ENCODE measurements at places on chromosomes 11 and 22. TPM values are rescaled to one million over a fixed set of nuclear protein-coding genes. Genes with fewer than 3 reads are reported as not detected.

The NAALADL1 gene
- total RNA-seq, result 8.5 TPM

The NELL1 gene
- total RNA-seq, result not detected

- DNase-seq, result no peak
Measured at GRCh38 chr22:34943830-34944229, 122.1 kb upstream of the ISX start.

The OR2AG2 gene
- not detected for total RNA-seq

- DNase-seq, result no peak
Measured at GRCh38 chr11:63371396-63371795, 1.8 kb downstream of the SLC22A9 start.

GRCh38 chr22:30186510-30186909 lies 60.0 kb downstream of the LIF start:
- no peak for DNase-seq

DNA sequence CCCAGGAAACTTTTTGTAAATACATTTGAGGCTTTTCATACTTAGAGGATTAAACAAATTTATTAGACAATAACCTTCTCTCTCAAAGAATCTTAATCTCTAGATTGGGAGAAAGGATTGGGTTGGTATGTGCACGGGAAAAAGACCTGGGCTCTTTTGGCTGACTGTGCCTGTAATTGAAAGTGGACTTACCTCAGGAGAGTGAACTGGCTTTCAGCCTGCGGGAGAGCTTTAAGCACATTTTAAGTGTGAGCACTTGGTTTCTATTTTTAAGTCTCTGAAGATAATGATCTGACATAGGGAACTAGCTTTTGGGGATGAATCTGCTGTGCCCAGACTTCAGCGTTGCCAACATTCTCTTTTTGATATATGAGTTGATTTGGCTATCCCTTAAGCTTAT lies 35.8 kb downstream of the UVRAG start:
- no peak for DNase-seq

- DNase-seq, result no peak
Measured at GRCh38 chr11:57781529-57781943, 19.9 kb downstream of the CTNND1 start.

DNA sequence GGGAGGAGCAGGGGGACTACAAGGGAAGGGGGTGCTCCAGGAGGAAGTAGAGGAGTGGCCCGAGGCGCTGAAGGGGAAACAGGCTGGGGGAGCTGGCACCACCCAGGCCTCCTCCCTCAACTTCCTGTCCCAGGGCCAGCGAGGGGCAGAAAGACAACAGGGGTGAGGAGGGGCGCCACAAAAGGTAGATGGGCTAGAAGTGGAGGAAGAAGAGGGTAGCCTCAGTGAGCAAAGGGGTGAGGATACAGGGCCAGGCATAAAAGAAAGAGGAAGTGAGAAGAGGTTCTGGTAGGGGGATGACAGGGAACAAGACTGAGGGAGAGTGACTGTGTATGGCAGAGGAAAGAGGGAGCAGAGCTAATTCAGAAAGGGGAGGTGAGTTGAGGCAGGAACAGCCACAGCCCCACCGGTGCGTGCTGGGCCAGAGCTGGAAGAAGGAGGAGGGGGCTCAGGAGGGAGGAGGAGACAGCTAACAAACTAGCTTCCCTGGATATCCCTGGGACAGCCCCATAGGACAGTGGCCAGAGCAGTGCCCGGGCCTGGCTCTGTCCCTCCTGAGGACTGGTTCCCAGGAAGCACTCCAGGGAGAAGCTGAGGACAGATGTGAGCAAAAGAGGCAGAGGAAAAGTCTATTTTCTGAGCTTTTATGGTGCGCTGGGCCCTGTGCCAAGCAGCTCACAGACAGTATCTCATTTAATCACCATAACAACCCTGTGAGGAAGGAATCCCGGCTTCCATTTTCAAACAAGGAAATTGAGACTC lies 8.5 kb downstream of the DCHS1 start:
- DNase-seq, result peak; percentile 52

- no peak for DNase-seq
Measured at GRCh38 chr11:92632495-92632894, 337.0 kb upstream of the MTNR1B start.

DNA sequence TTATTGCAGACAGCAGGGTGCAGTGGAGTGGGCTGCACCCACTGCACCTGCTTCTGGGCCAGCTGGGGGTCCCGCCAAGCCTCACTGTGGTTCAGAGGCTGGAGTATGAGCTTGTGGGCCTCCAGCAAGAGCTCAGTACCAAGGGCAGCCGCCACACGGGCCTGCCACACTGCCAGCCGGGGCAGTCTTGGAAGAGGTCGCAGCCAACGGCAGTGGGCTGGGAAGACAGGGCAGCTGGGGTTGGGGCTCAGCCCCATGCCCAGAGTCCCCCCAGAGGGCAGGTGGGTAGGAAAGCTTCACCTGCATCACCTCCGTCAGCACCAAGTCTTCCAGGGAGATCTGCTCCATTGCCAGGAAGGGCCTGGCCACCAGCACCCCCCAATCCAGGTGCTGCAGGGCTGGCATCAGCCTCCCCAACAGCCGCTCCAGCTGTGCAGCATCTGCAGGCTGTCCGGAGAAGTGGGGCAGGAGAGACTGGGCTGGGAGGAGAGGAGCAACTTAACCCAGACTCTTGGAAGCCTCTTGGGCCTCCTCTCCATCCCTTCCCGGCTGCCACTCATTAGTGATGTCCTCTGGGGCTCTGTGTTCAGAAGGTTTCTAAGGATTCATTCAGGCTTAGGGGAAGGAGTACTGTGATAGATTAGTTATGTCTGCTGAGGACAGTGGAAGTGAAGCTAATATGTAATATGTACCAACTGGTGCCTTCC lies 1.1 kb upstream of the GSTT4 start:
- DNase-seq, result no peak

DNA sequence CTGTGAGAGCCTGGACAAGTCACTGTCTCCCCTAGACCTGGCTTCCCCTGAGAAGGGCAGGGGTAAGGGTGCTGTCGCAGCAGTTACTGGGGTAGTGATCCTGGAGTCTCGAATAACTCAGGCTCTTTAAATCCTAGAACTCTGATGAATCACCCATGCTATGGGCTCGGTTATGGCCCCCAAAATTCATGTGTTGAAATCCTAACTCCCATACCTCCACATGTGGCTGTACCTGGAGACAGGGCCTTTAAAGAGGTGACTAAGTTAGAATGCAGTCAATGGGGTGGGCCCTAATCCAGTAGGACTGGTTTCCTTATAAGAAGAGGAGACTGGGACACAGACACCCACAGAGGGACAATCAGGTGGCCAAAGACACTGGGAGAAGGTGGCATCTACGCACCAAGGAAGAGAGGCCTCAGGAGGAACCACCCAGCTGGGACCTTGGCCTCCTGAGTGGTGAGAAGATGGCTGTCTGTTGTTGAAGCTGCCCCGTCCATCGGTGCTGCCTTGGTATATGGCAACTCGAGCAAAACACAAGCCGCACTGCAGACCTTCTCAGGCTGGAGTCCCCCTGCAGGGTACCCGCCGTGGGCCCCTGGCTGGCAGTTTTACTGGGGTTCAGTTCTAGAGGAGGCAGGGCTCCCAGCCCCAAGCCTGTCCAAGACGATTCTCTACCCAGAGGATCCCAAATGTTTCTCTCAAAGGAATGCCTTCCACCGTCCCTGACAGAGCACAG lies 48.8 kb upstream of the SHISAL1 start:
- no peak for DNase-seq

GRCh38 chr11:9739123-9739900 lies 75.4 kb downstream of the SWAP70 start:
- DNase-seq, result no peak

DNA sequence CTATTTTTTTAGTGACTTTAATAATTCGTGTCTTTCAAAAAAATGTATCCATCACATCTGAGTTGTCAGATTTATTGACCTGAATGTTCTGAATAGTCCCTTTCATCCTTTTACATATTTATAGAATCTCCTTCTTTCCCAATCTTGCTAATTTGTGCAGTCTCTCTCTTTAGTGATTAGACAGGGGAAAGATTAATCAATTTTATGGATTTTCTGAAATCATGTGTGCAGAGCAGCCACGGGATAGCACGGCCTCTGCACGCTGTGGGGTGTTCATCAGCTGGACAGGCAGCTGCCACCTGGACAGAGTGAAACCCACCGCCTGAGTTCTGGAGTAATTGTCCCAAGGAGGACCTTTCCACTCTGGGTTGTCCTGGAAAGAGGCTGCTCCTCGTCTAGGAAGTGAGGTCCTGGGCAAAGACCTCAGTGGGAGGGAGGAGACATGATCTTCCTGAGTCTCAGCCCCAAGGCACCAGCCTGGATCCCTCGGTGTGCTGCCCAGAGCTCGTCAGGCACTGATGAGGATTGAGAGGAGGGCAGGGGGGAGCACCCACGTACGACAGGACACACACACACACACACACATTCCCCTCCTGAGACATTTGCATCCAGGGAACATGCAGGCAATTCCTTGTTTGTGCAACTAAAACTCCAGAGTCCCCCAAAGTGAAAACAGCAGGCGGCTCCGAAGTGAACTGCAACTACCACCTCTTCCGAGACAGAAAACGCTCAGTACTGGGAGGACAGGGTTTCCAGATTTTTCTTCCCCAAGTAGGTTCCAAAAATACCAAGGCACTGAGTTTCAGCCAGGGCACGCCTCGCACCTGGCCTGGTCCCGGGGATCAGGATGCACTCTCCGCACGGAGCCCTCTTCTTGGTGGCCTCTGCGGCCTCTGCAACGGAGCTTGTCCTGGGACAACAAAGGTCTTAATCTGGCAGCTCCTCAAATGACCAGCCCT lies 22.5 kb upstream of the KRTAP5-6 start:
- no peak for DNase-seq

DNA sequence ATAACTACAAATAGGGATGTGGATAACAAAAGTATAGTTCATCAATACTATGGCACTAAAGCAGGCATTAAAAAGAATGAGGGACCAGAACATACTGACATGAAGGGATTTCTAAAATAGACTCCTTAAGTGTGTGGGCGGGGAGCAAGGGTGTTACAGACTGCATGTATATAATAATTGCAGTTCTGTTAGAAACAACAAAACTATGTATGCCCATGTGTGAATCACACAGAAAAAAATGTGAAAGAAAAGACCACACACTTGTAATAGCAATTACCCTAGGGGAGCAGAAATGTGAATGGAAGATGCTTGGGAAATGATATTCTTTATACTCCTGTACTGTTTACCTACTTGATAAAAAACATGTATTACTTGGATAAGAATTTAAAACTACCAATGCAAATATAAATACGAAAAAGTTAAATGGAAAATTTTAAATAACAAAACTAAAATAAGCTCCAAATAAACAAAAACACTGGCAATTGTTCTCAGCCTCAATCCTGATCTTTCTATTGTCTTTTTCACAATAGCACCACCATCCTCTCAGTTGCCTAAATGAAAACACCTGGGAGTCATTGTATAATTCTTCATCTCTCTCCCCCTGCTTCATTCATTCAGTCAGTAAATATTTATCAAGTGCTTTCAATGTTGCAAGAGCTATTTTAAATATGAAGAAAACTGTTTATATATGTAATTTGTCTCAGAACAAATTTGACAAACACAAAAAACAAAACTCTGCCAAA lies 129.8 kb downstream of the FCHSD2 start:
- DNase-seq, result no peak

- DNase-seq, result peak; percentile 59
Measured at GRCh38 chr11:62539238-62539925, 7.2 kb downstream of the AHNAK start.

DNA sequence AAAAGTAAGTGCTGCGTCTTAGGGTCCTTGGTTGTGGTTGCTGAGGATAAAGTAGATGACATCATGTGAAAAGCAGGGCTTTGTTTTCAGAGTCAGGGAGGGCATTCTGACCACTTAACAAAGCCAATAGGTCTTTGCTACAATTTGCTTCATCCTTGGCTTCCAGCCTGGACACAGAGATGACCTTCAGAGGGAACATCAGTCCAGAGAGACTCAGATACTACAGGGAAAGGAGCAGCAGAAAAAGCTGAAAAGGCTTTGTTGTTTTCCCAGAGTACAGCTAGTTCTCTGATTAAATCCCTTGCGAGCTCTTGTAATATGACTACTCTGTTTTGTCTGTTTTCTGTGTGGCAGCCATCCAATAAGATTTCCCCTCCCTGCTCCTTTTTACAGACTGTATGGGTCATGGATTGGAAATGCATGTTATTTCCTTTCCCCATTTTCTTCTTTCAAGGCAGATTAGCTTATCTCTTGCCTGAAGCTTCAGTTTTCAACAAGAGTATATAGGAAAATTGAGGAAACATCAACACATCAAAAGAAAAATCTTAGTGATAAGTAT lies 31.9 kb downstream of the ATG13 start:
- no peak for DNase-seq

- no peak for DNase-seq
Measured at GRCh38 chr22:24170188-24170587, 11.1 kb upstream of the SUSD2 start.

GRCh38 chr22:44442851-44443595 lies 55.0 kb downstream of the RTL6 start:
- DNase-seq, result no peak

DNA sequence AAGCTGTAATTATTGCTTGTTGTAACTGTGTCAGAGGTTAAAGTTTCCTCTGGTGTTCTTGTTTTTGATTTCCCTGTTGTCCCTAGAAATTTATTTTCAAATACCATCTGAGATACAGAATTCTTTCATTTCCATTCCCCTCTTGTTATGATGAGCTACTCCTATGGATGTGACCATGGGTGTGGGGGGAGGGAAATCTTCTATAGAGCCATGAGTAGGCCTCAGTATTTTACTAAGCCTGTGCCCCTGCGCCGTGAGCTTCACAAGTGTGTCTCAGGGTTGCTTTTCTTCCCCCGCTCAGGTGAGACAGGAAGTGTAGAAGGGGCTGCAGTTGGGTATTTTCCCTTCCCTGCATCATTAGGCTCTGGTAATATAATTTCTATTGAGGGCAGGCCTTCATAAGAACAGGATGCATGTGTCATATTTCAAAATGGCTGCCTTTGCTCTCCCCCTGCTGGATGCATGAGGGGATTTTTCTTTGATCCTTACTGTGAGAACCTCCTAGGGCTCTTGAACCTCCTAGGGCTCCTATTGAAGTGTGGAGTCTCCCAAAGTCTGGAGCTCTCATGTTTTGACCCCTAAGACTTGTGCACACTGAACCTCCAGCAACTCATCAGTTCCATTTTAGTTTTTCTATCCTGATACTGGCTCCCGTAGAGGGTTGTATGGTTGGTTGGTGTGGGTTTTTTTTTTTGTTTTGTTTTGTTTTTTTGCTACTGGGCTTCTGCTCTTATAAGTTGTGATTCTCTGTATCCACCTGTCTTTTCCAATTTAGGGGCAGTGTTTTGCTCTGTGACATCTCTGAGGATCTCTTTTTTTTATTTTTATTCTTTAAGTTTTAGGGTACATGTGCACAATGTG lies 658.2 kb downstream of the NTM start:
- DNase-seq, result no peak

- DNase-seq, result no peak
Measured at GRCh38 chr22:42978453-42979103, 36.4 kb downstream of the PACSIN2 start.

The ADAMTS15 gene
- not detected for total RNA-seq

The ELFN2 gene
- total RNA-seq, result 0.79 TPM

The RFPL2 gene
- not detected for total RNA-seq

DNA sequence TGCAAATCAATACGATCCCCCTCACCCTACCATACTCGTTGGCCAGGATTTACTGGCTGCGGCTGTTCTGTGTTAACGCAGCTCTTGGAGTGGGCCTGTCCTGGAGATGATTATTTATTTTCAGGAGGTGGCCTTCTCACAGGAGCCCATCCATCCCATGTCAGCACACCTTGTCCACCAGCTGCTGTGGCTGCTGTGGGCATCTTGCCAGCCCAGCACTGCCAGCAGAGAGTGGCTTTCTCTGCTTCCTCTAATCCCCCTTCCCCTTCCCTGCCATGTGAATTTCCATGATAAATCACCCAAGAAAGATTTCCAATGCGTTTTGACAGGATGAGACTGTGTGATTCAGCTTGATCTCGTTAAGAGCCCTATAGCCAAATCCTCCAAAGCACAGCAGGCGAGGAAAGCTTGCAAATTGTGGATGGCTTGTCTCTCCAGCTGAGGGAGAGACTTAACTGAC lies 309.1 kb upstream of the C11orf87 start:
- no peak for DNase-seq
